ENCODE measurements at places on chromosomes 2 and 18.

DNA sequence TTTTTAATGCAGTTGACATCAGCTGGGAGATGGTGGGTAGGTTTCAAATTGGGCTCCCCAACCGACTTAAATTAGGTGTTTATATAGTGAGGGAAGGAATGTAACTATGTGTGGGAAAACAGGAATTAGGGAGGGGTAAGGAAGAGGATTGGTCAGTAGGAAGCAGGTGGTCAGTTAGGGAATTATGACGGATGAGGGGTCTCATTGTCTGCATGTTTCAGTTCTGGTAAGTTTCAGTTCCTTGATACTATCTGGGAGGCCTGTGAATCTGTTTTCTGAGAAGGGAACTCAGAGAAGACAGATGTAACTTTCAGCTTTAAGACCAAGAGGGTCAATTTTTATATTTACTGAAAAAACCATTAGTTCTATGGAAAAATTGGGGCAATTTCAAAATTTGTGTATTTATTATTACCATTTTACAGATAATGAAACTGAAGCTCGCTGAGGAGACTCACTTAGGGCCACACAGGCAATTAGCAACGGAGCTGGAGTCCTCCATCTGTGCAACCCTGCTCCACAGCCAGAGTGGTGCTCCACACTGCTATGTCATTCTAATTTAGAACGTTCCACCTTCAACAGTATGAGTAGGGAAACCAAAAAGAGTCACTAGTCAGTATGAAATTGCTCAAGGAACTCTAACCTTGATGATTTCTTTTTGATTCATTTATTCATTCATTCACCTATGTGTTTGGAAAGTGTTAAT lies 36.0 kb upstream of the CCDC195 start:
- no peak for DNase-seq

DNA sequence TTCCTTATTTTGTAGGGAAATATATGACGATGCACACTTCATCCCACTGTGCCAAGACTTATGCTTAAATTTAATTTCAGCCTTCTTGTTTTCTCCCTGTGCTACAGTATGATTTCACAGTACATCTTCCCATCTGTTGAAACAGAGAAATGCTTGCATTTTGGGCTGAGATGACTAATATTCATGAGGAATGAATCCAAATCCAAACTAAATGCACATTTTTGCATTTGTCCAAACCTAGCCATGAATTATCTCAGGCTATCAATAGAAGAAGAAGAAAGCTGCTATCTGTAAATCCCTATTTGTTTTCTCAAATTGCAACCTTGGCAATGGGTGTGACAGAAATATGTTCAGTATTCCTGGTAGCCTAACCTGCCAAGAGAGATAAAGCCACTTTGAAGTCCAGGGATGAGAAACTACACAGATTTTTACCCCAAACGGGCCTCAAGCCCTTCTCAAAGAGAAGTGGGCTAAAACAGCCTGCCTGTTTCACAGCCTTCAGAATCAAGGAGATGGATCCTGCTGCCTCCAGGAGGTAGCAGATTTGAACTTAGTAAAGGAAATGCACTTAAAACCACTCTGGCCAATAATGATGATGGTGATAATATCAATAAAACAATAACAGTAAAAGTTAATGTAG lies 306.9 kb upstream of the NT5C1B start:
- no peak for DNase-seq

GRCh38 chr2:55489467-55490062 lies 30.0 kb upstream of the CFAP36 start:
- no peak for DNase-seq

GRCh38 chr2:105443617-105444598 lies 45.1 kb upstream of the FHL2 start:
- no peak for DNase-seq

DNA sequence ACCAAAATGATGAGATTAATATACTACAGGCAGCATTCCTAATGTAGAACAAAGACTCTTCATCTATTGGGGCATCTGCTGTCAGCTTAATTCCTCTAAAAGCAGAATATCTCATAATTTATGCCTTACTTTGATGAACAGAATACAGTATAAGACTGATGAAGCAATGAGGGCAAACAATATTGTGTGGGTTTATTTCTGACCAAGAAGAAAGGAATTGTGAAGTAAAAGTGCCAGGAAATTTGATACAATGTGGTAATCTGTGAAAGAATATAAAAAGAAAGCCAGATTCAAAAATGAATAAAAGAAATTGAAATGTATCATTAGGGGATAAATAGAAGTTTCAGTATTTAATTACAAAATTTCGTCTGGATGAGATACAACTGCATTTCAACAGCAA lies 78.8 kb upstream of the TTC21B start:
- no peak for DNase-seq

DNA sequence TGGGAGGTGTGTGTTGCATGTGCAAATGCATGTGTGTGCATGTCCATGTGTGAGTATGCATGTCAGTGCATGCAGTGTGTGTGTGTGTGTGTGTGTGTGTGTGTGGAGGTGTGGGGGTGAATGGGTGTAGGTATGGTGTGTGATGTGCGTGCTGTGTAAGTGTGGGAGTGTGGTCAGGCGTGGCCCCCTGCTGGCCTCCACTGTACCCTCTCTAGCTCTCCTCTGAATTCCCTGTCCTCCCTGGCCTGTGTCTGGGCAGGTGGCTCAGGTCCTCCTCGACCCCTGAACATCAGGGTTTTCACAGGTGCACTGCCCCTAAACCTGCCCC lies 230.2 kb downstream of the CELF4 start:
- DNase-seq: no peak

- no peak for DNase-seq
Observed at GRCh38 chr18:79118797-79119196, 49.6 kb downstream of the ATP9B start.

GRCh38 chr2:121944072-121944831 lies 188.8 kb downstream of the TSN start:
- no peak for DNase-seq

DNA sequence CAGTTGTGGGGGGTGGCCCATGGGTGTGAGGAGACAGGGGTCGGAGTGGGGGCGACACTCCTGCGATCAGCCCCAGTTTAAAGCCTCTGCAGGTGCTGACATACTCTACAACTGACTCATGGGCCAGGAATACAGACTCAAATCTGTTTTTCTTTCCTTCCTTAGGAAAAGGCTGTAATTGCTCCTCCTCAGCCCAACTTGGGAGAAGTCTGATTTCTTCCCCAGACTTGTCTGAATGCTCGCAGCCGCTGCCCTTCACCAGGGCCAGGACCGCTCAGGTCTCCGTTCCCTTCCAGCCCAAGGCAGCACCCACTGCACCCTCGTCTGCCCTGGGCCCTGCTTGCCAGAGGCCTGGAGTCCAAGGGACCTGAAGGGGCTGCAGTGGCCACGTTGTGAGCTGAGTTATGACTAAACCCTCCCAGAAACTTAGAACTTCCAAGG lies 41.3 kb downstream of the RHOB start:
- no peak for DNase-seq

DNA sequence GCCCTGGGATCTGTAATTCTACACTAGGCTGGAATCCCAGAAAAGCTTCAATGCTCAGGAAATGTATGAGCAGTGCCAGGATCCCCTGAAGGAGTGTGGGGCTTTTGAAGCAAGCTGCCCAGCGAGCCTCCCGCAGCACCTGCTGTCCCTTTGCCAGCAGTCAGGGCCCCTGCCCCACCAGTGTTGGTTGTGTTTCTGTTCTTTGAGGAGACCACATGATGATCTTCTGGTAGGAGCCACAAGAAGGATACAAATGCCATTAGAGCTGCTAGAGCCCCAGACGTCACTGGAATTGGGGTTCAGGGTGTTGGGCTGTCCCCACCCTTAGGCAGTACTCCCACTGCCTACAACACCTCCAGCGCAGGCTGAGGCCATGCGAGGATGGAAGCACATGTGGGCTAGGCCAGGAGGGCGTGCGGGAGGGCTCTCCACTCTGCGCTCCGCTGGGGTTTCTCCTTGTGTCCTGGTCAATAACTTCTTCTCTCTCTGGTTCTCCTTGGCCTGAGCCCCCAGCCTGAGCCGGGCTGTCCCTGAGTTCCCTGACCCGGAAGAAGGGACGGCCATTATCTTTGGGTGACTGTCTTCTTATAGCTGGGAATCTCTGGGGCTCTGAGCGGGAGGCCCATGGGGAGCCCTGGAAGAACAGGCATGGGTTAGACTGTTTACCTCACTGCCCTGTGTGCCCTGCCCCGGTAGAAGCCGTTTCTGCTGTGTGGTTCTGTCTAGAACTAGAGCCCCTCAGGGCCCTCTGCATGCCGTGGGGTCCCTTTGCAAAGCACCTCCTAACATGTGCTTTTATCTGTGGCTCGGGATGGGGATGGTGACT lies 73.9 kb downstream of the LRRFIP1 start:
- DNase-seq: no peak

- peak; percentile 24 for DNase-seq
Observed at GRCh38 chr2:202376460-202377206, 506 bp downstream of the BMPR2 start.

DNA sequence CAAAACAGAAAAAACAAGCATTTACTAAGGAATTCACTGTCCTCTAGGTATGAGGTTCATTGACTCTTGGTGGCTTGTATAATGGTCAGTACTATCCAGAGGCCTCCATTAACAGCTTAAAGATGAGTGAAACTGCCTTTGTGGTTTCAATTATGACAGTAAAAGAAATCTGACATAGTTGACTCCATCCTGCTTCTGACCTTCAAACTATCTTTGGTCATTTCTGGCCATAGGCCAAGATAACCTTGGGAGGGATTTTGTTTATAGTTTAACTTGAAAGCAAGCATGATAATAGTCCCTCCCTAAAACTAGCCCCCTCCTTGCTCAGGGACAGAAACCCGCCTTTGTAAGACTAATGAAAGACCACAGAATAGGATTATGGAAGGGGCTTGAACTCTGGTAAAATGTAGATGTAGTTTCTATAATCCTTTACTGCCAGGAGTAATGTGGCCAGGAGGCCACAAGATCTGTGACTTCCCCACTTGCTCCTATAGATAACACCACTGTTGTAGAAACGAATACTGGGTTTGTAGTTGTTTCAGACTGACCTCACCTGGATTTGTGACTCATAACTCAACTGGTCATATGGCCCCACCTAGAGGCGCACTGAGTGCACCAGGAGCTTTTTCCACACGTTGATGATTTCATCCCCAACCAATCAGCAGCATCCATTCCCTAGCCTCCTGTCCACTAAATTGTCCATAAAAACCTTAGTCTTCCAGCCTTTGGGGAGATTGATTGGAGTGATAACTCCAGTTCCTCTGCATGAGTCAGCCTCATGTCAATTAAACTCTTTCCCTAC lies 8.6 kb upstream of the PLEKHM3 start:
- DNase-seq: no peak

DNA sequence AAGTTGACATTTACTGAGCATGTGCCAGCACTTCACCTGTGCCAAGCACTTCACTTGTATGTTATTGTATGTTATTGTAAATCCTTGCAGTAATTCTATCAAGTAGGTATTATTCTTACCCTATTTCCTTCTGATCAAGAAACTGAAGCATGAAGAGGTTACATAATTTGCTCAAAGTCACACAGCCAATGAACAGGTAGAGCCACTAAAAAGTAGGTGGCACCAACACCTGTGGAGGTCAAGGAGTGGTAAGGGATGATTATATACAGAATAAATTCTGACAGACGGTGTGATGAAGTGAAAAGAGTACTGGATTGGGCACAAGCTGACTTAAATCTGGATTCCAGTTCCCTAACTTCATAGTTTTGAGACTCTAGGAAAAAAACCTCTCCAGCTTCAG lies 71.0 kb downstream of the SPIRE1 start:
- no peak for DNase-seq

DNA sequence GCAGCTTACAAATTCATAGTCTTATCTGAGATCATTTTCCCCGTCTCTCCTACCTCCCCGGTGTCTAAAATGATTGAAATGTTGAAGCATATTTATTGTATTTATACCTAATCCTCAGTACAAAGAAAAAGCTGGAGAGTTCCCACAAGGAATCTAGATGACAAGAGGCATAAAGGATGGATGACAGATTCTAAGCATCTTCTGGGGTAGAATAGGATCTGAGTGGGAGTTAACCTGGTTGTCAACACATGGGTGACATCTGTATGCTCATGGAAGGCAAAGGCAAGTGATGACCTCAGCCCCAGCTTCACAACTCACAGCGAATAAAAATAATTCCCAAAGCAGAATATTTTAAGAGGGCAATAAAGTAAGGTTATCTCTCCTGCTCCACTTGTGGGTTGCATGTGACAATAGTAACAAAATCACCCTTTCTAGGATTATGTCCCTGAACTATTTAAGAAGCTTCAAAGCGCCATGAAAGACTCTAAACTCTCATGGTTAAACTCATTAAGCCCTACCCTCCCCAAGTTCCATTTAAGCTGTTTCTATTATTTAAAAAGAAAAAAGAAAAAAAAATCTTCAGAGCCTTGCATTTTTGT lies 32.2 kb downstream of the SGPP2 start:
- DNase-seq: no peak

- DNase-seq: no peak
Observed at GRCh38 chr2:28168376-28168775, 224.3 kb upstream of the FOSL2 start.

- DNase-seq: no peak
Observed at GRCh38 chr2:162629499-162629898, 209.1 kb downstream of the KCNH7 start.

- no peak for DNase-seq
Observed at GRCh38 chr2:29765721-29766120, 155.7 kb downstream of the ALK start.

DNA sequence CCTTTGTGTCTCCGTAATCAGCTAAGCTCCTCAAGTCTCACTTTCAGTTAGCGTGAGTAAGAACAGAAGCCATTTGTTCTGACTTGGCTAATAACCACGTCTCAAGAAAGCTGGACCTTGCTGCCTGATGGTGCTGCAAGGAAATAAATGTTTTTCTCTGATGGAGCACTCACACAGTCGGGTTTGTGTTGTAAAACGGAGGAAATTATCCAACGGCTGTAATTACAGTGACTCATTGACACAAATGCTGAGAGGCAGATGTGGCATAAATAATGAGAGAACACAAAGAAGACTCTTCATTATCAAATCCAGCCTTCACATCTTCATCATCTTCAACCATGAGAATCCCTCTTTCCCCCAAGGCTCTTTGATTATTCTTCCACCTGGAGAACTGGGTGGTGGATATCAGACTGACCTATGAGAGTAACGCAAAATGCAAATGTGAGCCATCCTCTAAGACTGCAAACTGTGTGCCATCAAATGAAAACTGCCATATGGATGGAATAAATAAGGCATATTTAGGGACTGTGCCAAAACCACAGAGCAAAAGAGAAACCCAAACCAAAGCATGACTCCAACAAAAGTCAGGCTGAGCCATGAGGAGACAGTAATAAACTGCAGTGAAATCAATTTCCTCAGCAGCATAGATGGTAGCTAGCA lies 252.6 kb downstream of the RND3 start:
- DNase-seq: no peak

Measured in activated CD4-positive, alpha-beta T cell treated with anti-CD3 and anti-CD28 coated beads, Interleukin-2, amount 50 U/mL, for 24 hours (primary cell).